ENCODE measurements at places on chromosomes 2 and 18.

GRCh38 chr18:70452501-70452900 is 163.7 kb downstream of the SOCS6 start:
- DNase-seq = no peak

DNA sequence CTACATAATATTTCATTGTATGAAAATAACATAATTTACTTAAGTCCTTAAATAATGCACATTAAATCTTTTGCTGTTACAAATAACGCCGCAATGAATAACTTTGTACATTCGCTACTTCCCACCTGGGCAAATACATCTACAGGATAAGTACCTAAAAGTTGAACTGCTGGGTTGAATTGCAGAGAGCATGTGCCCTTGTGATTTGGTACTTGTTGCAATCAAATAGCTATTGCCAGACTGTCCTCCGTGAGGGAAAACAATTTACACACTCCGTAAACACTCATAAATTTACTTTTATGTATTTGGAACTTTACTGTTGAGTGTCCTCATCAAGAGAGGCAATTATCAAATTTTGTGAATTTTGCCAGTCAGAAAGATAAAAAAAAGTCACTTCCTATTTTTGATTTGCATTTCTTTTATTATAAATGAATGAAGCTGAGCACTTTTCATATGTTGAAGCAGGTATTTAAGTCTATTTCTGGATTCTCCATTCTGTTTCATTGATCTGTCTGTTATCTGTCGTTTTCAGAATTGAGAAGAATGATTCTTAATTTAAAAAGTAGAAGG is 140.8 kb upstream of the SERTAD2 start:
- no peak for DNase-seq

DNA sequence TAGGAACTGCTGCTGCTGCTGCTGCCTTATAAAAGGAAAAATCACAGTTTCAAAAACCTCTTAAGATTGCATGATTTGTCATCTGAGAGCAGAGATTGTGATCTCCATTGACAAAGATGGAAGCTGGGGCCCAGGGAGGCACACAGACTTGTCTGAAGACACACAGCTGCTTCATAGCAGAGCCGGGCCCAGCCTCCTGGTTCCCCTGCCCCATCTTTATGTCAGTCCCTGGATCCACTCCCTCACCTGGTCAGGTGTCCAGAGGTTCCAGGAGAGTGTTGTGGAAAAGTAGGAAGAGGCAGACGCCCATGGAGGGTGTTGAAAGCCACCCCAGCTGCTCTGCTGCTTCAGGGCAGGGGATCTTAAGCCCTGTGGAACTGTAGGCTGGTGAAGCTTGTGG is 20.0 kb downstream of the STEAP3 start:
- no peak for DNase-seq

DNA sequence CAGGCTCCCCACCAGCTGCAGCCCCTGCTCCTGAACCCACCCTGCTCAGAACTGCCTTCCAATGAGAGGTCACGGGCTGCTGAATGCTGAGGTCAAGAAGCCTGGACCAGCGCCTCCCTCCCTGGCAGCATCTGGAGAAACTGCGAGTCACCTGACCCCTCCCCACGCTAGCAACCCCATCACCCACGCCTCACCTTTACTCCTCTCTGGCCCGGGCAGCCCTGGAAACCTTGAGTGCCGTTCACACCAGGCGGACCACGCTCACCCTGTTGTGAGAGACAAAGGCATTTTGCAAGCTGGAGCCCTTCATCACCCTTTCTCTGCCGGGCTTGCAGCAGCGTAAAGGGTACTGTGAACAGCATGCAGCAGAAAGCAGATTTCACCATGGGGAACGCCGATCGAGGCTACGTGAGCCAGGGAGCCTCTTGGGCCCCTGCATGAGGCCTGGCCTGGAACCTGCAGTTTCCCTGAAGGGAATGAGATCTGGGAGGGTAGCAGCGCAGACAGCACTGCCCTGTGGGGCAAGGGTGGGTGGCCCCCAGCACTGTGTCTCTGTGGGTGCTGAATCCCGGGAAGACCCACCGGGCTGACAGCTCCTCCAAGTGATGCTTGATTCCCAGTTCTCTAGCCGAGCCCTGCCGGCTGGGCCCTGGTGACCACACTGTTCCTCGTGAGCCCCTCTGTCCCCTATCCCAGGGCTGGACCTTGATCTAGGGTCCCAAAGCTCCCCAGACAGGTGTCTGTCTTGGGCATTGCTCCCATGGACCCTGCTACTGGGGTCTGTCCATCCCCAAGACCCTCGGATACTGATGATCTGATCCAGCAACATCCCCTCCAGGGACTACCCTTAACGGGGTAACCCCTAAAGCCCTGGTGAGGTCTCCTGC is 53.8 kb downstream of the COL6A3 start:
- DNase-seq = no peak

DNA sequence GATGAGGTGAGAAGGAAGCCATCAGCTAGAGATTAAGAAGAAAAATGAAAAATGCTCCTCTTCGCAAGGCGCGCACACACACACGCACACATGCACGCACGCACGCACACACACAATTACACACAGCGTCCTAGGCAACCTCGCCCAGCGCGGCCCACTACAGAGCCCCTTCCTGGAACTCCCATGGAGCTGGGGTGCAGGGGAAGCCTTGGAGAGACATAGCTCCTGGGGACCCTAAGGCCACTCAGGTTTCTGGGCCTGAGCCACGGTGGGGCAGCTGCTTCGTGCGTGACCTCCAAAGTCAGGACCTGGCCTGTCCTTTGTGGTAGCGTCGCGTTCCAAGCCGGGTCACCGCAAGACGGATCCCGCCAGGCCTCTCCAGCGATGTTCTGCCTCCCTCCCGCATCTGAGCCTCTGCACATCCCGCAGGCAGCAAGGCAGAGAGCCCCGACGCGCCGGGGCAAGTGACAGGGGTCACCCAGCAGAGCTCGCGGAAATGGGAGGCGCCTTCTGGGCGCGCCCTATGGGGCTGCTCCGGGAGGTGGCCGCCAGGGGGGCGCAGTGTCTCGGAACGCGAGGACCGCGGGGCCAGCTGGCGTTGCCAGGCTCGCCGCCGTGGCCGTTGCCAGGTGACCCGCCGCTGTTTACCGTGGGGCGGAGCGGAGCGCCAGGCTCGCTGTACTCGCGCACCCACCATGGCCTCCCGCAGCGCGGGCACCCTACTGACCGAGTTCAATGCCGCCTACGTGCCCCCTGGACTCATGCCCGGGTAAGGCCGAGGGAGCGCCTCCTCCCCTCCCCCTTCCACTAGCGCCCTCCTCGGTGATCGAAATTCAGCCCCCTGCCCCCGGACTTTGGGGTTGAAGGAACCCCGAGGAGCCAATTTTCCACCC is 79.0 kb downstream of the CIB4 start:
- peak; percentile 6 for DNase-seq

DNA sequence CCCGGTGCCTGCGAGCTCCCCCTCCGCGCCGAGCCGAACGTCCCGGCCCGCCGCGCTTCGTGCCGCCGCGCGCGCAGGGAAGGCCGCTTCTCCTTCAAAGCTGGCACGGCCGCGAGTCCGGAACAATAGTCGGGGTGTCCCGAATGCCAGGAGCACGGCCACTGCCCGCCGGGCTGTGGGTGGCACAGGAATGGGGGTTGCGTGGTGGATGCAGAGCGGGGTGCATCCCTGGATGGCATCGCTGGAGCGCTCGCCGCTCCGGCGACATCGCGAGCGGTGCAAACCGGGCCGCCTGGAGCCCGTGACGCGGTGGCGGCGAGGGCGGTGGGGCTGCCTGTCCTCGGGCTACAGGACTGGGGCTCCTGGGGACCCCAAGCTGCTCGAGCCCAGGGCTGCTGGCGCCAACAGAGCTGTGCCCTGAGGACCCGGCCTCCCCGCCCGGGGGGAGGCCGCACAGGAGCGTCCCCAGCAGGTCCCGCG is 1.1 kb upstream of the SATB2 start:
- no peak for DNase-seq

- DNase-seq = no peak
Measured at GRCh38 chr2:216165711-216166110, 56.6 kb downstream of the XRCC5 start.

GRCh38 chr2:34570266-34570872 is 971.3 kb upstream of the FAM98A start:
- no peak for DNase-seq

- DNase-seq = peak; percentile 33
Measured at GRCh38 chr18:26655525-26656430, 107.4 kb upstream of the KCTD1 start.

DNA sequence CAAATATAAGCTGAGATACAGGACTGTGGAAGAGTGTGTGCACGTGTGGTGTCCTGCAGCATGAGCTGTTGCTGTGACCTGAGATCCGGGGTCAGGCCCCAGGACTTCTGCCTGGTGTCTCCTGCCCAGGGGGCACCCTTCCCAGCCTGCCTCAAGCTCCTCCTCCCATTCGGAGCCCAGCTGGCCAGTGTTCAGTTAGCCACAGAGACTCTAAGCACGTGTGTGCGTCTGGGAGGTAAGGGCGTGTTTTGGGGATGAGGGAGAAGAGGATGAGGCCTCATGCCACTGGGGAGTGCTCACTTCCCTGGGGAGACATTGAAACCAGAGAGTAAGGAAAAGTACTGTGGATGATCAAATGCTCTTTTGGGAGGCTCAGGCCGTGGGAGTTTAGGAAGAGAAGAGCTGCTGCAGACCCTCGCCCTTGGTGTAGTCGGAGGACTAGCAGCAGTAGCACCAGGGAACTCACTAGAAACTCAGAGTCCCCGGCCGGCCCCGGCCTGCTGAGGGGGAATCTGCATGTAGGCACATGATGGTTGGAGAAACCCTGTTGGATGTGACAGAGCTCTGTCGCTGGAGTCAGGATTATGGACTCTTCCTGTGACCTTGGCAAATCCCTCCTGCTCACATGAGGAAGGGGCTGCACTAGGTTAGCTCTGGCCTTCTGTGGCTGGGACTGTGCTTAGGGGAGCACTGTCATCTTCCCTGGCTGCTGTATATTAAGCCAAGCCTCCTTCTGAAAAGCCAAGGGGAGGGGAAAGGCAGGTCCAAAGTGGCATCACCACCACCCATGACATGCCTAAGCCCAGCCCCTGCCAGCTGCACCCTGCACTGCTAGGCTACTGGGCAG is 231.1 kb downstream of the DYSF start:
- no peak for DNase-seq
